Muscle of back (tissue), 13 donors: ENCODE measurements at places on chromosomes 3 and 15.

GRCh38 chr3:175932586-175932985 lies 1073.5 kb downstream of the NAALADL2 start:
- DNase-seq = no peak

- no peak for DNase-seq
Measured at GRCh38 chr3:48459773-48460516, 13.4 kb downstream of the ATRIP start.

GRCh38 chr15:44802336-44802735 lies 66.0 kb downstream of the TRIM69 start:
- no peak for DNase-seq

GRCh38 chr3:115445559-115445958 lies 177.8 kb upstream of the GAP43 start:
- no peak for DNase-seq

DNA sequence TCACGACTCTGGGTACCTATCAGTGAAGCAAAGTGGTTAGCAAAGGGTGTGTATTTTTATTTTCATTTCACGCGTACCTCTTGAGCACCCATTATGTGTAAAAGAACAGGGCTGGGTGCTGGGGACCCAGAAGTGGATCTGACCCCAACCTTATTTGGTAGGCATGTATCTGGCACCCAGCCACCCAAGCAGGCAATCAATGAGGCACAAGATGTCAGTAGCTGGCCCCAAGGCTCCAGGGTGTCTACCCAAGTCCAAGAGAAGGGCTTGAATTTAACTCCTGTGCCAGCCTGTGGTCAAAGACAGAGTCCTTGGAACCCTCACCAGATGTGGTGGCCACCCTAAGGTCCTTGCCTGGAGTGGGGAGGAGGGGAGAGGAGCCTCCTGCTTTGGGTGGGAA lies 5.7 kb downstream of the PLEKHO2 start:
- DNase-seq = no peak

- DNase-seq = peak; percentile 10
Measured at GRCh38 chr15:42736178-42736792, 643 bp downstream of the CDAN1 start.

- no peak for DNase-seq
Measured at GRCh38 chr3:141729240-141729639, 8.9 kb upstream of the RNF7 start.

DNA sequence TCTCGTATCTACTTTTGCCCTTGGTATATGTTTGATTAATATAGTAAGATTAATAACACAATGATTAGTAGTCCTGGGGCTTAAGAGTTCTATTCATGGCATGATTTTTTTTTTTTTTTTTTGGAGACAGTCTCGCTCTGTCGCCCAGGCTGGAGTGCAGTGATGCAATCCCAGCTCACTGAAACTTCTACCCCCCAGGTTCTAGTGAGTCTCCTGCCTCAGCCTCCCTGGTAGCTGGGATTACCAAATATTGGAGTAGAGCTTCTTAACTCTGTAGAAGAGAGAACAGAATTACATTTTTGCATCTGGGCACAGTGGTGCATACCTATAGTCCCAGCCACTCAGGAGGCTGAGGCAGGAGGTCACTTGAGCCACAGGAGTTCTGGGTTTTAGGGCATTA lies 58.9 kb downstream of the RAB7A start:
- DNase-seq = no peak

DNA sequence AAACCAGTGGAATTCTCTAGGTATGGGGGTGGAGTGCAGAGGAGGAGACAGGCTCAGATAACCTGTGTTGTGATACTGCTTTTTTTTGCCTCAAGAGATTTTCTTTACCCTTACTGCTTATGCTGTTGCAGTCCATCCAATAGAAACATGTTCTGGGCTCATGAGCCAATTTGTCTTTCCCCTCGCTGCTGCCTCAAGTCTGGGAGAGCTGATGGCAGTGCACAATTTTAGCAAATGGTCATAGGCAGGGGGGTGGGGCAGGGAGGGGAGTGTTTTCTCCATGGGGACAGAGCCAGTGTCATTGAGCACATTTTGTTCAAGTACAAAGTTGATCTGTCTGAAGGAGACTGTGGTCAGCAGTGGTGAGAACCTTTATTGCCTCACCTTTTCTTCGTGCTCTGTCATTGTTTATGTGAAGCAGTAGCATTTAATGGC lies 134.9 kb downstream of the MBNL1 start:
- DNase-seq = no peak

DNA sequence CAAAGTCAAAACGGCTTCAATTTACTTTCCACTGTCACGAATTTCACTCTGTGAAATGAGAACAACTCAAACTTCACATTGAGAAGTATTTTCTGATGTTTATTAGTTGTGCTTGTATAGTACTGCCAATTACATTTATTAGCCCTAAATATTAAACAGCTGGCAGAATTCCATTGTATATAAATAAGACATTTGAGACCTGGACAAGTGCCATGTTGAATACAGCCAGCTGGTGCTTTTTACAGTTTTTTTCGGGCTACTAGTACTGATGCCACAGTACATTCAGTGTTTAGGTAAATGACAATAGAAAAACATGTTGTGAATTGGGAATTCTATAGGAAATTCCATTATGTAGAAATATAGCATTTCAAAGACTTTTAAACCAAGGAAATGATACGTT lies 79.0 kb downstream of the EPHA3 start:
- no peak for DNase-seq

DNA sequence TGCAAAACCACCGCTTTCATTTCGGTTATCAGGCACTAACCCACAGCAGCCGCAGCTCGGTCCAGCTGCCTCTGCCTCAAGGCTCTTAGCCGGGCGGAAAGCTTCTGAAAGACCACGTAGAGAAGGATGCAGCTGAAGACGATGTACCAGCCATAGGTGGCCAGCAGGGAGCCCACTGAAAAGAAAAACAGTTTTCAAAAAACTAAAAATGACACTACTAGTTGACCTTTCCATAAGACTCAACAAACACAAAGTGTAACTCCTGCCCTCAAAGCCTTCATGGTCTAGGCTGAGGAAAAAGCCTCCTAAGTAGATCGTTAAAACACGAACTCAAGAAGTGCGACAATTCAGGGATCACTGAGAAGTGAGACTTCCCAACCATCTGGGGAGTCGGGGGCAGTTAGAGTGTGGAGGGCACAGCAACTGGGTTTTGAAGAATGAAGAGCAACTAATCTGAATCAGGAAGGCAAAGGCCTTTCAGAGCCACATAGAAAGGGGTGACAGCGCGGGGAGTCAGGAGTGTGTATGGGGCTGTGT lies 716 bp downstream of the SELENOS start:
- DNase-seq = no peak

GRCh38 chr15:77160562-77161478 lies 89.9 kb upstream of the TSPAN3 start:
- peak; percentile 33 for DNase-seq

DNA sequence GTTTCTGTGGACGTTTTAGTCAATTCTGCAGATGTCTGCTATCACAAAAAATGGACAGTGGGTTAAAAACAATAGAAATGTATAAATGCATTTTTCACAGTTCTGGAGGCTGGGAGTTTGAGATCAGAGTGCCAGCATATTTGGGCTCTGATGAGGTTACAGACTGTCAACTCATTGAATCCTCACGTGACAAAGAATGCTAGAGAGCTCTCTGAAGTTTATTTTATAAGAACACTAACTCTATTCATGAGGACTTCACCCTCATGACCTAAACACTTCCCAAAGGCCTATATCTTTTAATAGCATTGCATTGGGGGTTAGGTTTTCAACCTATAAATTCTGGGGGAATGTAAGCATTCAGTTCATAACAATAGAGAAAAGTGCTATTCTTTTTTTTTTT lies 182.6 kb upstream of the SLITRK3 start:
- no peak for DNase-seq

- no peak for DNase-seq
Measured at GRCh38 chr15:70426096-70426821, 328.5 kb upstream of the TLE3 start.

DNA sequence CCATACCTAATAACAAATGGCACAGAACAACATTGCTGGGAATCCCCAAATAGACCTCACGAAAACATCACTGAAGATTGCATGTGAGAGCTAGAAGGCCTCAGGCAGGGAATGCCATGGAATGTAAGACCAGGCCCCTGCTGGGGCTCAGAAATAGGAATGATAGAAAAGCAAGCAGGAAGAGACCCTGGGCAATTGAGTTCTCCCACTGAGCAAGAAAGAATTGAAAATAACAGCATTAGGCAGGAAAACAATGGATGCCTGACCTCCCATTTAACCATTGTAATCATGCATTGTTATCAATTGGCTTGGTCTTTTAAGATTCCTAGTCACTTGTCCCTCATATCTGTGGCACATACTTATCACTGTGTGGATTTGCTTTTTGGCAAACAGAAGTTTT lies 581.6 kb downstream of the FHIT start:
- no peak for DNase-seq

- DNase-seq = no peak
Measured at GRCh38 chr15:80849308-80849707, 70.1 kb downstream of the CEMIP start.

DNA sequence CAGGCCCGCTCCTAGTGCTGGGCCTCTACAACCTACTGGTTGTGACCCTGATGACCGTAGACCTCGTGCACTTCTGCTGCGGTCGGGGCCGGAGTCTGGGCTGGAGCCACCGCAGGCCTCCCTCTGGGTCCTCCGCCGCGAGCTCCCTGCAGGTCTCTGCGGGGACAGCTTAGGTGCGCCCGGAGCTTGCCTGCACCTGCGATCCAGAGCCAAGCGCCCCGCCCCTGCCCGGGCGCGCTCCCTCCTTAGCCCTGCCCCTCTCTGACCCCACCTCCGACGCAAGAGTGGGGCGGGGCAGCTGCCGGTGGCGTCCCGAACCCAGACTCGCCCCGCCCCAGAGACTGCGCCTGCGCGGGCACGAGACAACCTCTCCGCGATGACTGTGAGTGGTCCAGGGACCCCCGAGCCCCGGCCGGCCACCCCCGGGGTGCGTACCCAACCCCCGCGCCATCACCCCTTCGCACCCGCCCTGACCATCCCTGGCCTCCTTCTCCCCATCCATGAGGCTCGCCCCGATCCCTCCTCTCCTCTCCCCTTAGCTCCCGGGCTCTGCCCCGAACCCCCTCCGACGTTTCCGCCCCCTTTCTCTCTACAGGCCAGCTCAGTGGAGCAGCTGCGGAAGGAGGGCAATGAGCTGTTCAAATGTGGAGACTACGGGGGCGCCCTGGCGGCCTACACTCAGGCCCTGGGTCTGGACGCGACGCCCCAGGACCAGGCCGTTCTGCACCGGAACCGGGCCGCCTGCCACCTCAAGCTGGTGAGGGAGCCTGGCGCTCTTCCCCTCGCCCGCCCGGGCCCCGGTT lies at the start of gene UNC45A:
UNC45A (plus strand) TSS at position 337 of the 803 bp plus-strand sequence; CDS start at position 377, 40 bp downstream.
- peak; percentile 97 for DNase-seq

GRCh38 chr3:194833114-194833910 lies 147.6 kb downstream of the FAM43A start:
- no peak for DNase-seq

- no peak for DNase-seq
Measured at GRCh38 chr3:64617610-64618009, 70.2 kb downstream of the ADAMTS9 start.

- peak; percentile 78 for DNase-seq
Measured at GRCh38 chr3:167876620-167877281, 141.2 kb downstream of the SERPINI1 start.

DNA sequence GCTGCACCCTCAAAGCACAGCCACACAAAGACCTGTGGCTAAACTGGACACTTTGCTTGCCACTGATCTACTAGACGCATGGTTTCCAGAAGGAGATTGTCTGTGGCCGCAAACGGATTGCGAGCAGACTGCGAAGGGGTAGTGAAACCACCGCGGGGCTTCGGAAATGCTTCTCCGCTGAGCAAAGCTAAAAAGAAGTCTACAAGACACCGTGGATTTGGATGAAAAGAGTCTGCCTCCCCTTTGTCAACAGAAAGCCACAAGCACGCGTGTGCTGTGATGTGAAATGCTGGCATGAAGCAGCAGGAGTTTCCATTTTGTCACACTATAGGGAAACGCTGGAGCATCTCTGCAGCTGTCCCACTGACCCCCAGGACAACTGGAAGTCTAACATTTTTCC lies 63.0 kb downstream of the TMEM44 start:
- DNase-seq = no peak

DNA sequence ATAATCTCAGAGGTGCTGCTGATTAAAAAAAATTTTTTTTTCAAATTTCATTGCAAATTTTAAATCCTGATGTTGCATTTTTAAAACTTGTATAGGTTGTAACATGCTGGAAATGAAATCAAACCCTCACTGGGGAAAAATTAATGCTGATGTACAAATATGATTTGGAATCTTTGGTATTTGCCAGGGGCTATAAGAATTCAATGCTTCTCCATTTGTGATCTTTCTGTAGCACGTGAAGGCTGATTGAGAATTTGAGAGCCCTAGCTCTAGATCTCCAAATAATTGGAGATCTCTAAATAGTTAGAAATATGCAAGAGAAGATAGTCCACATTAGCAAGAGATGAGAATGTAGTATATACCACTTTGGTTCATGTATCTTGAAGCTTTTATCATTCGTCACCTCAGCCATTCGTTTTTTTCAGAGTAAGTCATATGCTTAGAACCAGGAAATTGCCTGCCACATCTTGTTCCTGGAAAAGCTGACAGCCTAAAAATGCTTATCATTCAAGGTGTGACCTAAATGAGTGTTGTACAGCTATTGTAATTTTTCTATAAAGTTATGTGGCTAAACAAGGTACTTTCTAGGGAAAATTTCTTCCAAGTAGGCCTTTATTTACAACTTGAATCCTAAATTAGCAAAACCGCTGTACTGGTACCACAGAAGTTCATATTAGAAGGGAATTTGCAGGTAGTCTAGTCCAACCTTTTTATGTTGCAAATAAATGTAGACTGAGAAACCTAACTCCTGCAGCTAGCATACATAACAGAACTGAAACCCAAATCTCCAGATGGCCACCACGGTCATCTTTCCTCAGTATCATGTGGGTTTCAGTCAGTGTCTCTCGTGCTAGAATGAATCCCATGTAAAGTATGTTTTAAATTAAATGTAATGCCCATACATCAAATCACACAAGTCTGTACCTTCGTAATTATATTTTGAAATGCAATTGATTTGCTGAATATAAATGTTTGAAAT lies 48.5 kb downstream of the FNDC3B start:
- DNase-seq = no peak

DNA sequence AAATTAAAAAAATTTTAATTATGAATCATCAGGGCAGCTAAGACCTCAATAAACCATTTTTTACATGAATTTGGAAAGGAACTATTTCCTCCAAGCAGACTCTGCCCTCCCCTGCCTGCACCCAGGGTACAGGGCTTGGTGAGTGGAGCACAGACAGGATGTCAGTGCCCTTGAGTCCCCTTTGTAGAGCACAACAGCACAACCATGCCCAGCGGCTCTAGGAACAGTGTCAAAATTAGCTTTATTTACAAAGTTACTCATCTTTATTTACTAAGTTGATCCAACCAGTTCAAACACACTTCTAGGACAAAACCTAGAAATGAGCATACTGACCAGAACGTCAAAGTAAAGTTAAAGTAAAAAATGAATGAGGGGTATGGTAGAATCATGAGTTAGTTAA lies 90.6 kb upstream of the TSC22D2 start:
- DNase-seq = no peak

GRCh38 chr3:46065294-46065705 lies 38.0 kb upstream of the XCR1 start:
- DNase-seq = peak; percentile 27
